ENCODE measurements at places on chromosomes 16 and 17. TPM values are rescaled to one million over a fixed set of nuclear protein-coding genes. Genes with fewer than 3 reads are reported as not detected.

SREBF1 gene
- 64.5 TPM for total RNA-seq

CDC6 gene
- total RNA-seq = 0.27 TPM

AGRP gene
- not detected for total RNA-seq

ATP2C2 gene
- total RNA-seq = not detected

SLC13A2 gene
- total RNA-seq = 0.34 TPM

TIMP2 gene
- total RNA-seq = 20.4 TPM

GRCh38 chr17:78568494-78569115 is 8.6 kb downstream of the DNAH17 start:
- H3K4me3 ChIP-seq = no peak overlapping the region
- DNase-seq = no peak
- no peak overlapping the region for H3K27ac ChIP-seq
- H3K4me1 ChIP-seq = no peaks in the 10 kb centered on the region

- DNase-seq = peak; percentile 19
- no peaks in the 10 kb centered on the region for H3K27me3 ChIP-seq
- no peaks in the 10 kb centered on the region for H3K36me3 ChIP-seq
- H3K4me3 ChIP-seq = peak overlapping the region; percentile 73
- peaks cover 34% of the 10 kb centered on the region for H3K4me1 ChIP-seq
Observed at GRCh38 chr17:79075861-79076406, 1.3 kb downstream of the ENGASE start.

GRCh38 chr16:85486256-85486915 is 126.7 kb upstream of the GSE1 start:
- H3K36me3 ChIP-seq = no peaks in the 10 kb centered on the region
- H3K27ac ChIP-seq = no peak overlapping the region
- no peaks in the 10 kb centered on the region for H3K27me3 ChIP-seq
- DNase-seq = no peak
- H3K4me1 ChIP-seq = peaks cover 2% of the 10 kb centered on the region

DNA sequence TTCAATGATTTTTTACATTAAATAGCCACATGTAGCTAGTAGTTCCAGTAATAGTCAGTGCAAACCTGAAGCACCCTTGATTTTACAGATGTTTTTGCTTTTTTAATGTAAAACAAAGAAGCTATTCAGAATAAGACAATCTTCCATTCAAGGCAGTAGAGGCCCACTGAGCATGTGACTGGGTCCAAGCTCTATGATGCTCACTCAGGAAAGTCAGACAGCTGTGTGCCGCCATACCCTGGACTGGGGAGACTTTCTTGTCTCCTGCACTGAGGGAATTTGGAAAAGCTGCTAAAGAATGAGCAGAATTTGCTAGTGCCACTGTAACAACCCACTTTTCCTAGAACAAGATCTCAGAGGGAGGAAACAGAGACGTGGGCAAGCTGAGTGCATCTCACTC is 11.5 kb downstream of the CENPN start:
- H3K4me1 ChIP-seq = no peaks in the 10 kb centered on the region
- H3K36me3 ChIP-seq = no peaks in the 10 kb centered on the region

DNA sequence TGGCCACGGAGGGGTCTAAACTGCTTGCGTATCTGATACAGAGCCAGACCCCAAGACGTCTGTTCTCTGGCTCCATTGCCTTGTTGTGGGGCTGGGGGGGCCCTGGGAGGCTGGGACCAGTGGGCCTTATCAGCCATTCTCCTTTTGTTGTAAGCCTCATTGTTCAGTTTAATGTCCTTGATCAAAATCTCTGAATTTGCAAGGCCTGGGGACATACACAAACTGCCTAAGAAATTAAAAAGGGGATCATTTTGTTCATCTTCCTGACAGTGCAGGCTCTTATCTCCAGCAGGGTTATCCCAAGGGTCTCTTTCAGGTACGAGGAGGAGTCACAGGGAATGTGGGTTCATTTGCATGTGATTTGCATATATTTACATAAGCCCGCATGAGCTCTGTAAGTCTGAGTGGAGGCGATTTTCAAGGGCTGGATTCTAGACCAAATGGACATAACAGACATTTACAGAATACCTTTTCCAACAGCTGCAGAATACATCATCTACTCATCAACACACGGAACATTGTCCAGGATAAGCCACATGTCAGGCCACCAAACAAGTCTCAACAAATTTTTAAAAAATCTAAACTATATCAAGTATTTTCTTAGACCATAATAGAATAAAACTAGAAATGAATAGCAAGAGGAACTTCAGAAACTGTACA is 269.8 kb downstream of the RBFOX1 start:
- no peak for DNase-seq
- H3K27me3 ChIP-seq = no peaks in the 10 kb centered on the region
- H3K4me1 ChIP-seq = peaks cover 43% of the 10 kb centered on the region
- no peak overlapping the region for H3K27ac ChIP-seq
- H3K4me3 ChIP-seq = no peak overlapping the region

- H3K4me3 ChIP-seq = no peak overlapping the region
- peaks cover 4% of the 10 kb centered on the region for H3K4me1 ChIP-seq
- H3K27ac ChIP-seq = no peak overlapping the region
- DNase-seq = no peak
Observed at GRCh38 chr17:46853896-46854444, 2.6 kb downstream of the WNT9B start.

- no peak for DNase-seq
- H3K4me1 ChIP-seq = no peaks in the 10 kb centered on the region
- no peak overlapping the region for H3K27ac ChIP-seq
- no peaks in the 10 kb centered on the region for H3K27me3 ChIP-seq
- H3K4me3 ChIP-seq = no peak overlapping the region
Observed at GRCh38 chr16:79128706-79129105, 471.8 kb downstream of the MAF start.

GRCh38 chr17:41962768-41963434 is 3.7 kb upstream of the CNP start:
- DNase-seq = peak; percentile 64
- H3K4me3 ChIP-seq = no peak overlapping the region
- H3K36me3 ChIP-seq = no peaks in the 10 kb centered on the region

DNA sequence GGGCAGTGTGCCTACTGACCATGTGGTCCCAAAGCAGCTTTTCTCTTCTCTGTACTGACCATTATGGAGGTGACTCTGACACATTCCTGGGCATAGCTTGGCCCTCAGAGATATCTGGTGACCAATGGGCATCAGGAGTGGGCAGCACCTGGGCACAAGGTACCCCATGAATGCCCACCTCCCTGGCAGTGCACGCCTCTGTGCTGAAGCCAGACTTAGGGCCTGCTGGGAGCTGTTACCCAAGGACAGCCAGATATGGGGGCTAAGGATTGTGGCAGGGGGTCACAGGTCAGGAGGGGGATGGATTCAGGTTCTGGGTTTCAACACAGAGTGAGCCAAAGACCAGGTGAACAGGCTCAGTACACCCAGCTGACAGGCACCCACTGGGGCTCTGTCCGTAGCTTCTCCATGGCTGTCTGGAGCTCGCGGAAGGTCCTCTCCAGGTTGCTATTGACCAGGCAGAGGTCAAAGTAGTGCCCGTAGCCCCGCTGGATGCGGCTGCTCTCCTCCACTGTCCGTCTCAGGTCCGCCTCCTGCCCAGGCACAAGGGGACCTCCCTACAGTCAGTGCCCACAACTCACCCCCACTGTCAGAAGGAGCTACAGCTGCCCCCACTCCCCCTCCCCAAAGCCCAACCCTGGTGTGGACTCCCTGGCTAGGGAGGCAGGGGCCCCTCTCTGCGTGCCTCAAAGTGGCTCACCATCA is 29.7 kb downstream of the MPP2 start:
- no peak overlapping the region for H3K4me3 ChIP-seq
- no peak overlapping the region for H3K27ac ChIP-seq
- H3K36me3 ChIP-seq = no peaks in the 10 kb centered on the region
- no peak for DNase-seq

GRCh38 chr17:79988185-79988971 is 47.3 kb downstream of the TBC1D16 start:
- H3K27ac ChIP-seq = no peak overlapping the region
- H3K36me3 ChIP-seq = no peaks in the 10 kb centered on the region
- peaks cover 8% of the 10 kb centered on the region for H3K27me3 ChIP-seq
- H3K4me1 ChIP-seq = peaks cover 7% of the 10 kb centered on the region
- no peak for DNase-seq

DNA sequence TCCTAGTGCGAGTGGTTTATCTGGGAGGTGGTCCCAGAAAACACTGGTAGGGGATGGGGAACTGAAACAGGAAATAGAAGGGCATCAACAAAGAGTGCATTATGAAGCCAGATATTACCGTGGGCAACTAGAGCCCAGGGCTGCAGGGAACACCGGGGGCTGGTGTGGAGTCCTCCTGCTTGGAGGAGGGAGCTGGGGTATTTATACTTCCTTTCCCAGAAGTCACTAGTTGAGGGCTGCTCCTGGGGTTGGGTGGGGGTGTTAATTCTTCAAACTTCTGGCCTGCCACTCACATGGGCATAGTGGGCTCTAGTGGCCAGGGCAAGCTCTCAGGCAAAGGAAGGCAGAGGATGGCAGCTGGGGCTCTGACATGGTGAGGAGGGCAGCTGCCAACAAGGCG is 14.7 kb downstream of the LAT start:
- no peak for DNase-seq
- no peak overlapping the region for H3K27ac ChIP-seq
- no peaks in the 10 kb centered on the region for H3K4me1 ChIP-seq
- no peak overlapping the region for H3K4me3 ChIP-seq
- peaks cover 4% of the 10 kb centered on the region for H3K27me3 ChIP-seq

DNA sequence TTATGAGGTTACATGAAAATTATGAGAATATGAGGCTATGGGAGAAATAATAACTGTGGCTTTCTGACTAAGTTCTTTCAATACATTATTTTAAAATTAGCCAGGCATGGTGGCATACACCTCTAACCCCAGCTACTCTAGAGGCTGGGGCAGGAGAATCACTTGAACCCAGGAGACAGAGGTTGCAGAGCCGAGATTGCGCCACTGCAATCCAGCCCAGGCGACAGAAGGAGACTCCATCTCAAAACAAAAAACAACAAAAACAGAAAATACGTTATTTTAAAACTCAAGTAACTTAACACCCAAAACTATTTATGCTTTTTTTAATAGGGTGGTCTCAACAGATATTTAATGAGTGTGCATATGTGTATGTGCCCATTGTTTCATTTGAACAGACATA is 2.4 kb upstream of the RFFL start:
- DNase-seq = no peak
- H3K27ac ChIP-seq = no peak overlapping the region
- no peaks in the 10 kb centered on the region for H3K27me3 ChIP-seq
- no peaks in the 10 kb centered on the region for H3K36me3 ChIP-seq
- no peak overlapping the region for H3K4me3 ChIP-seq

DNA sequence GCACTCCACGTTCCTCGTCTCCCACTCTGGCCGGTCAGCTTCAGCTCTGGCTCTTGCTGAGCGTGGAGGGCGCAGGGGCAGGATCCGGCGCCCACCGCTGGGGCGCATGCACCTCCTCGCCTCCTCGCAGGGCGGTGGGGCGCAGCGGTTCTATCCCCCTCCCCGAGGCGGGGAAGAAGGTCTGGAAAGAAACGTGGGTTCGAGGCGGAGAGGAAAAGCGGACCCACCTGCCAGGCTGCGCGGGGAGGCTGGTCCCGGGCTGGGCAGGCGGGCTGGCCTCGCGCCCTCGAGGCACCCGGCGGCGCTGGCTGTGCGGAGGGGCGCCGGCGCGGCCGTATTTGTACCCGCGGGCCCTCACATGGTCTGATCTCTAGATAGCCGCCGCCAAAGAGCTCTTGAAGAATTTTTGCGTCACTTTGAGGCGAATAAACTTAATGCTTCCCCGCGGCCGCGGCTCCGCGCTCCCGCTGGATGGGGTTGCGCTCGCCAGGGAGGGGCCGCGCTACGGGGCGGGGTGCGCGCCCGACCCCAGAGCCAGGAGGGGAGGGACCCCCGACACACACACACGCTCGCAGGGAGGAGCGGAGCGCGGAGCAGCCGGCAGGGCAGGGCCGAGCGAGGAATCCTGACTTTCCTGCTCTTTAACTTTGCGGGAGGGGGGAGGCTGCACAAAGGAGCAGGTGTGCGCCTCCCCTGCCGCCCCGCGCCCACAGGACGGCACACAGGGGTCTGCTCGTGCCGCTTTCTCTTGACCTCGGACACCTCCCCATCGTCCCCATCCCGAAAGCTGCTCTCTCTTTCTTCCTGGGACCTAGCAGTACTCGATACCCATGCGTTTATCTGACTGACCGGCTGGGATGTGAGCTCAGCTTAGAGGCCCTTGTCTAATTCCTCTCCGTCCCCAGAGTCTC is at the start of gene SLC6A4:
SLC6A4 (minus strand) TSS at position 312 of the 911 bp plus-strand sequence. CDS start 13,739 bp downstream, outside the sequence.
- peaks cover 14% of the 10 kb centered on the region for H3K4me1 ChIP-seq
- H3K27ac ChIP-seq = no peak within 1 kb of the TSS
- H3K4me3 ChIP-seq = peak within 1 kb of the TSS; percentile 47
- no peaks in the 10 kb centered on the region for H3K36me3 ChIP-seq
- no peak for DNase-seq

DNA sequence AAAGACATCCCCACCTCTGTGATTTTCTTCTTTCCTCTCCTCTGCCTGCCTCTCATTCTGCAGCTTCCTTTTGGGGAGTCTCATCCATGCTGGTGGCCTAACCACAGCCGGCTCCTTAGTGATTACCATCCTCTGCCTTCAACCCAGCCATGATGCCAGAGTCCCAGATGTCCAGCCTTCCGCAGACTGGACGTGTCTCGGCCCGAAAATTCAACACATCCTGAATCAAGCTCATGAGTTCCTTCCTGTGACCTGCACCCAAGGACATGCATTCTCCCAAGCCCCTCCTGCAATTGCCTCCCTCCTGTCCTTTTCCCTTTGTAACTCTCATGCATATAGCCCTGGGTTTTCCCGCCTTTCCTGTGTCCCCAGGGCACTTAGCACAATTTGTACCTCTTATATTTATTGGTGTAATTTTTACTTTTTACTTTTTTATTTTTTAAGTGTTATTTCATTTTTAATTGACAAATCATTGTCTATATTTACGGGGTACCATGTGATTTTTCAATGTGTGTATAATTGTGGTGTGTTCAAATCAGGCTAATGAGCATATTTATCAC is 1.2 kb upstream of the SLC13A5 start:
- no peaks in the 10 kb centered on the region for H3K36me3 ChIP-seq
- peaks cover 22% of the 10 kb centered on the region for H3K27me3 ChIP-seq
- no peak overlapping the region for H3K27ac ChIP-seq
- H3K4me1 ChIP-seq = no peaks in the 10 kb centered on the region

DNA sequence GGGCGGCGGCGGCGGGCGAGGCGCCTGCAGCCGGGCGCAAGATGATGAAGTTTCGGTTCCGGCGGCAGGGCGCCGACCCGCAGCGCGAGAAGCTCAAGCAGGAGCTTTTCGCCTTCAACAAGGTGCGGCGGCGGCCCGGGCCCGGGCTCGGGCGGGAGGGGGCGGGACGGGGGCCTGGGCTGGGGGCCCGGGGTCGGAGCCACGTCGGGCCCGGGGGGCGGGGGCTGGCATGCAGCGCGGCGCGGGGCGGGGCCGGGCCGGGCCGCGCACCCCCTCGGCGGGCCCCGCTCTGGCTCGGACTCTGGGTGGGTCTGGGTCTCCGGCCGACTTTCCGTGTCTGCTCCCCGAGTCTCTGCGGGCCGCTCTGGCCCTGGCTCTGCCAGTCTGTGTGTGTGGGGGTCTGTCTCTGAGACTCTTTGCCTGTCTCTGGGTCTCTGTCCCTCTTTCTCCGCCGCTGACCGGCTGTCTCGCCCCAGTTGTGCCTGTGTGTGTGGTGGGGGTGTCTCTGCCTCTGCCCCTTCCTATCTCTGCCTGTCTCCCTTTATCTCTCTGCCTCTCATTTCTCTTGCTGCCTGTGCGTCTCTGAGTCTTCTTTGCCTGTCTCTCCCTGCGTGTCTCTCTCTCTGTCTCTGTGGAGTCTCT is 328 bp downstream of the LLGL1 start:
- H3K27me3 ChIP-seq = no peaks in the 10 kb centered on the region
- no peak for DNase-seq
- peak overlapping the region; percentile 63 for H3K27ac ChIP-seq
- peak overlapping the region; percentile 78 for H3K4me3 ChIP-seq

- H3K36me3 ChIP-seq = no peaks in the 10 kb centered on the region
- no peaks in the 10 kb centered on the region for H3K4me1 ChIP-seq
- H3K4me3 ChIP-seq = no peak overlapping the region
Observed at GRCh38 chr17:79651266-79651665, 40.4 kb upstream of the RBFOX3 start.
